ENCODE measurements at places on chromosomes 1 and 21.

DNA sequence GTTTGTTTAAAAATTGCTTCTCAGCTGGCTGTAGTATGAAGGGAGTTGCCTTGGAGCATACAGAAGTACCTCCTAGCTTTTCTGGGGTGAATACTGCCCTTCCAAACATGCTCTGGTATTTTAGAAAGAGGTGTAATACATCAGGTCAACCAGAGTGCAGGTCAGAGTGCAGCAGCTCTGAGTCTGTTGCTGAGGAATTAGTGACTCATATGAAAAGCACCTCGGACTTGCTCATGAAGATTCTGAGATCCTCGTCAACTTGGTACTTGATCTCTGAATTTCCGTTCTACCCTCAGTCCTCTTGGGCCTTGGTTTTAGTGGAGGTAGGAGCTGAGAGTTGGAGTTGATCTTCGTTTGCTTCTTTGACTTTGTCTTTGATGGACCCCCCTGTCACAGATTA is 67.3 kb downstream of the NOS1AP start:
- DNase-seq, result peak; percentile 87

DNA sequence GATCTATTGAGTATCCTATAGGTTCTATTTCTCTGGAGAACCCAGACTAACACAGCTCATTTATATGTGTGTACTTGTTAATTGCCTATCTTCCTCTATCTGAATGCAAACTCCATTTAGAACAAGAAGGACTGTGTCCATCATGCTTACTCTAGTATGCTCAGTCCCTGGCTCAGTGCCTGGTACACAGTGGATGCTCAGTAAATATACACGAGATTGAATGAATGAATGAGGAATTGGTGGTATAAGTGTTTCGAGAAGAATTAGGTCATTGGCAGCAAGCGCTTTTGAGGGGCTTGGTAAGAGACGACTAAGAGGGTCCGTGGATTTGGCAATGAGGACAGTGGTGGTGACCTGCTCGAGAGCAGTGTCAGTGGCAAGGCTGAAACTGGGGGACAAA is 112.5 kb downstream of the CSMD2 start:
- DNase-seq, result no peak

GRCh38 chr1:37741130-37741529 is 23.8 kb downstream of the EPHA10 start:
- DNase-seq, result no peak

- no peak for DNase-seq
Measured at GRCh38 chr21:35606146-35606545, 454.2 kb downstream of the SETD4 start.

GRCh38 chr1:60847391-60847790 is 235.0 kb upstream of the NFIA start:
- no peak for DNase-seq

GRCh38 chr1:166925810-166926478 is 49.4 kb downstream of the ILDR2 start:
- peak; percentile 90 for DNase-seq

- no peak for DNase-seq
Measured at GRCh38 chr1:236066828-236067386, 2.0 kb upstream of the NID1 start.

- DNase-seq, result no peak
Measured at GRCh38 chr1:60173729-60174505, 100.3 kb upstream of the C1orf87 start.

DNA sequence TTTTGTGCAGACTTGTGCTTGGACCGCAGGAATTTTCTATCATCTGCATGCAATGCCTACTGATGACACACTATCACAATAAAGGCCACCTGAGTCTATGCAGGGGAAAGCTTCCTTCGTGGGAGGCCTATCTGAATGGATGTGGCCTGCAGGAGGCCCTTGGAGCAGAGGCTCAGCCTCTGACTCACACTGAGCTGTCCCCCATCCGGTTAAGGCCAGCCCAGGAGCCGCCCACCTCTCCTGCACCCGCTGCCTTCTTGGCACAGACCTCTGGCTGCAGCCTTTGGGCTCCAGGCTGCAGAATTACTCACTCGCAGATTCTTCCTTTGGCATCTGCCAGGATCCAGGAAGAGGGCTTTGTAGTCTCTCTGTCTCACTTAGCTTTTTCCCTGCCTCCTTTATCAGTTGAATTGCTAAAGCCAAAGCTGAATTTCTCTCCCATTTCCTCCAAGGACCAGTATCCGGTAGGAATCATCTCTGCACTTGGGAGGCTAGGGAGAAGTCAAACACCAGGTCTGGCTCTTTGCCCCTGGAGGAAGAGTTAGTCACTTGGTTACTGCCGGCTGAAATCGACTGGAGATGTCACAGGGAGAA is 65.1 kb upstream of the JUN start:
- peak; percentile 72 for DNase-seq

DNA sequence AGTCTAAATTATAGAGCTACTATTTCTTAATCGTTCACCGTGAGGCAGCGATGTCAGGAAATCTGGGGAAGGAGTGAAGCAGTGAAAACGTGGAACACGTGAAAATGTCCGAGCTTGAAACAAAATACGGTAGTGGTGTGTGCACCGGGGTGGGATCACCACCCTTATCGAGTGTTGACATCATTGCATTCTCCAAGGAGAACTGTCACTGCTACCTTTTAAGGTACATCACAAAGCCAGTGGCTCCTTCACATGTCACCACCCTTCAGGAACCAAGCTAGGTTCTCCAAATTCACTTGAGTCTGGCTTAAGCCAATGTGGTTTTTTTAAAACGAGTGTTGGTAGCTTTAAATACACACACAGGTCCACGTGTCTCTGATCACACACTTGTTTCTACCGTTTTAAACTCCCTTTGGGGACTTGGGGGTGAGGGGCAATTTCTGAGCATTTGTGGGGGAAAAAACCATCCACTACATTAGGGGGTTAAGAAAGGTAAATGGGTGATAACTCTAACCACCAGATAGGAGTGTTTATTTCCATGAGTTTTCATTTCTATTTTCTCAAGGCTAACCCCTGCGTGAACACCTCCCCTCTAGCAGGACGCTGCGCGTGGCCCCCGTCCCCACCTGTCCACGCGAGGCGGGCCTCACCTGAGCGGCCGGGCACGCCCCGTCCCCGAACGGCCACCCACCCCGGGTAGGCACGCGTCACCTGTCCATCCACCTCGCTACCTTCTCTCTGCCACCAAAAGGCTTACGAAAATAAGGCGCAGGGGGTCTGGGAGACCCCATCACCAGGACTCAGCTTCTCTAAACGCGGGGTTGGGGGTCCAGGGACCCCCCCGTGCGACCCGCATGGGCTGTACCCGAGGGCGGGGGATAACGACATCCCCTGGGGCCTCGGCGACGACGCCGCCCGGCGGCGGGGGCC is 978 bp downstream of the PRDM15 start:
- DNase-seq, result peak; percentile 33

DNA sequence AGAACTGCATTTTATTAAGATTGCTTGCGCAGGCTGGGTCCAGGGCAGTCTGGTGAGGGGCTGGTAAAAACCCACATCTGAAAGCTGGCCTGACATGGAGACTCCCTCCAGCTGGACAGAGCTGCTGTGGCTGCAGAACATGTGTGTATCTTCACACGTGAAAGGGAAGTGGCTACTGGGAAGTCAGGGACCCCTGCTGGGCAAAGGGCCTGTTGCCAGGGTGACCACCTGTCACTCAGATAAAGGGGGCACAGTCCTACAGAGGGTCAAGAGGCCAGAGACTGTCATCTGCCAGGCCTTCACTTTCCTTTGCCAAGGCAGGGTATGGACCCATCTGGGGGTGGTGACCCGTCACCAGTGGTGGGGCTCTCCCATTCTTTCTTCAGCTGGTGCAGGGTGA is 17.5 kb downstream of the NKAIN1 start:
- DNase-seq, result no peak

- peak; percentile 44 for DNase-seq
Measured at GRCh38 chr1:12434174-12434573, 183.8 kb downstream of the DHRS3 start.

DNA sequence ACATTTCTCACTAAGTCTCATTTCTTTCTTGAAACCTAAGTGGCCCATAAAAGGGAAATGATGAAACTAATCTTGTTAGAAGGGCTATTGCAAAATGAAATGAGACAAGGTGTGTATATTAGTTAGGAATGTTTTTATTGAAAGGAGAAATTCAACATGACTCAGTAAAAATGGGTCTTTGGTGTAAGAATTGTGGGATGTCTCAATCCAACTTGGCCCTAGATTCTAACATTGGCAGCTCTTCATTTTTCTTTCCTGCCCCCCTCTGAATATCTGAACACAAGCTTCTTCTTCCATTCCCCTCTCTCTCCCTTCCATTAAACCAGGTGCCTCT is 26.8 kb upstream of the TARBP1 start:
- no peak for DNase-seq

DNA sequence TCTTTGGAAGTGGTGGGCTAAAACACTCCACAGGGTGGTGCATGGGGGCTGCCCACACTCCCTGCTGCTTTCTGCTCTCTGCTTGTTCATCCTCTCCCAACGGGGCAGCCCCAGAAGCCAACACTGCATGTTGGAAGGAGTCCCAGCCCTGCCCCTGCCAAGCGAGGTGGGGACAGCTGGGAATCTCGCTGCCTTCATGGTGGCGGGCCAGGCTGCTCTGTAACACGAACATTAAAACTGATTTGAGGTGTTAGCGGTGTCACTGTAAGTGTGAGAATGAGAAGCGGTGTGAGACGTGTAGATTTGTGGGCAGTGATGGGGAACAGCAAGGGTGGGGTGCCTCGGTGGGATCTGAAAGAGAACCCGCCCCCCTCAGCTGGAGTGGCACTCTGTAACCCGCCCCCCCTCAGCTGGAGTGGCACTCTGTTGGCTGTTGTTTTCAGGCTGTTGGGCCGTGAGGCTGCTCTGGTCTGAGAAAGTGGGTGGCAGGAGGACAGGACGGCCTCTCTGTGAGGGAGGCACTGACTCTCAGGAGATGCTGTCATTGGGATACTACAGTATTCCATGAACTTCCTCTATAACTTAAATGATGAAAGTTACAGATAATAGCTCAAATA is 80.9 kb downstream of the PCBP3 start:
- DNase-seq, result peak; percentile 23

- DNase-seq, result no peak
Measured at GRCh38 chr1:64579767-64580166, 109.8 kb downstream of the CACHD1 start.

GRCh38 chr1:174990382-174990999 is 9.3 kb upstream of the CACYBP start:
- no peak for DNase-seq

- DNase-seq, result no peak
Measured at GRCh38 chr1:8992936-8993687, 33.1 kb downstream of the SLC2A7 start.

DNA sequence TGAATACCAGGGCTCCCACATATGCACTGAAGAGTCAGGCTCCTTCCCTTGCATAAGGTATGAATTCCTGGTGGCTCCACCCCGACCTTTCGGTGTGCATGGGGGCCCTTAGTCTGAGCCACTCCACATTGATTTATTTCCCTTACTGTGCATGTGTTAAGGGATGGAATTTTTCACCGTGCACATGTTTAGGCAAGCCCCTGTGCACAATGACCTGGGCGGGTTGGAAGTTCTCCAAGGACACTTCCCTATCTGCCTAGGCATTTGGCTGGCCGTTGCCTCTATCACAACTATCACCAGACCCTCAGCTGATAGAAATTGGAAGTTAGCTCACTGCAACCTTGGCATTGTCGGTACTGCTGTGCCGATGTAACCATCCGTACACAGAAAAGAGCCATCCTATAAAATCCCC is 9.7 kb downstream of the S100A6 start:
- no peak for DNase-seq

DNA sequence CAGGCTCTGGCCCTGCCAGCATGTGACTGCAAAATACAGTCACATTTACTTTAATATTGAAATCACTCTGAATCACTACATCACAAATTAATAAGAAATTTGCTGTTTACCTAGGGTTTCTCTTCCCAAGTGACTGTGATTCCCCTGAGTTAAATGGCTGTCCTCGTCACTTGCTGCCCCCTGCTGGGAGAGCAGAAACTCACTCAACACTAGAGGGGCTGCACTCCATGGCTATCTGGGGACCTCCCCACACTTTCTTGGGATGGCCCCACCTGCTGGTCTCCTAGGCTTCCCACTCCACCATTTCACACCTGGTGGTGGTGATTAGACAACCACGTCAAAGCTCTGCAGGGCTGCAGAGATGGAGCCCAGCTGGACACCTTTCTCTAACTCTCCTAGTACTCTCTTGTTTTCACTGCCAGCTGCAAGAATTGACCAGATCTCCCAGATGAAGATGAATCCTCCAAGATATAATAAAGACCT is 63.4 kb downstream of the CD2 start:
- peak; percentile 96 for DNase-seq

DNA sequence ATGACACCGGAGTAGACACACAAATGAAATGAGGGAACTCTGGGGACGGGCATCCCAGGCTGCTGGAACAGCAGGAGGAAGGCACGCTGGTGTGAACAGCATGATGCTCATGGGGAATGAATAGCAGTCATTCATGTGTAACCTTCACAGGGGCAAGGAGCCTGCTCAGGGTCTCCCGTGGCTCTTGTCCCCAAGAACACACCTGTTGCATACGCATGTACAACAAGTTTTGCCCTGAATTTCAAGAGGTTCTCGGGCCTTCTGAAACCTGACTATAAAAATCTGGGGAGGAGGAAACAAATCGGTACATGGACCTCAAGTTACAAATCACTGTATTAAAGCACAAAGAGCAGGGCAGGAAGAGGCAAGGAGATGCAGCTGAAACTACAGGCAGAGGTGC is 93.4 kb downstream of the RRAGC start:
- DNase-seq, result no peak

DNA sequence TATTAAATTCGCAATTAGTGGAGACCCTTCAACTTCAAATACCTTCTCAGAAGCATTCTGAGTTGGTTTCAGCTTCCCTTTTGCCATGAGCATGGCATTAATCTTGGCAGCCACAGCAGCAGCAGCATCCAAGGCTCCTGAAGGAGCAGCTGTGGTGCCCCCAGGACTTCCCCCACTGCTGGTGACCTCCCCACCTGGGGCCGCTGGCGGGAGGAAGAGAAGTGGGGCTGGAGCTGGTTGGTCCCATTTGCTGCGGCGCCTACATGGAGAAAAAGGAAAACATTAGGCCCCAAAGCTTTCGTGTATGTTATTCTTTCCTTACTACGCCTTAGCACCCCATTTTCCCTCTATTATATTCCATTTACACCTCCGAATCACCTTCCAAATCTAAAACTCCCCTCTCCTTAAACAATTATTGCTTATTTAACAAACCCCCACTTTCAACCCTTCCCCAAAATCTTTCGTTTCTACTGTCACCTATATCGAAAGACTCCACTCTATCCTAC is 569 bp downstream of the KHDC4 start:
- no peak for DNase-seq

DNA sequence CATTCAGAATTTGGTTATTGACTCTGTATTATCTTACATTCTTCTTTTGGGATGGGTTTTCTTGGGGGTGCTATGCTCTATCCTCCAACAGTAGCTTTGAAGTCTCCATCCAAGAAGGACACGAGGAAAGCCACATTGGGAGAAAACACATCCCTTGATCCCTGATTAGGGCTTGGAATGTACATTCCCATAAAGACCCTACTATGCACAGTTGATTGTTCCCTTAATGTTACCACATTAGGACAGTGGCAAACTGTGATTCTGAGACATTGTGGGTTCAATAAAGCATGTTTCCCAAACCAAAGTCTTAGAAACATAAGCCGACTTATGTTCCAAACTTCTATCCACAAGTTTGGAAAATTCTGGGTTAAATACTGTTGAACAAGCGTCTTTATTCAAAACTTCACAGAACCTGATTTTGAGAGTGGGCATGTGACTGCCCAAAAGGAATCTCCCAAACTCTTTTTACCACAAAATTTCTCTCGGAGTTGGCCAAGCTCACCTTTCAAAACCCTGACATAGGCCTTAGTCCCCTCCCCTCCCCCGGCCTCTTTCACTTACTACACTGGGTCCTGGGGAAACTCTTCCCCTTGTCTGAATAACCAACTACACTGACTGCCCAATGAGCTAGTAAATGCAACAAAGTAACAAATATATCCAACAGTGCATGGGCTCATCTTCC is 177.0 kb upstream of the KAZN start:
- no peak for DNase-seq
